ENCODE measurements at places on chromosomes 6 and 20.
A peak's percentile ranks its signal among the peaks of the same experiment; 100 is the strongest.

- DNase-seq: no peak
These were observed 7.1 kb upstream of the UST start for GRCh38 chr6:148739822-148740128.

GRCh38 chr6:11273406-11274065 lies 41.1 kb upstream of the NEDD9 start:
- no peak for DNase-seq

- peak; percentile 70 for DNase-seq
These were observed 27.8 kb downstream of the PAQR8 start for GRCh38 chr6:52389626-52390360.

- DNase-seq: no peak
These were observed 1027.3 kb upstream of the CITED2 start for GRCh38 chr6:140401761-140402160.
